ENCODE measurements at places on chromosomes 4 and X.

- no peak for DNase-seq
Measured at GRCh38 chrX:6223516-6223915, 5.2 kb downstream of the NLGN4X start.

DNA sequence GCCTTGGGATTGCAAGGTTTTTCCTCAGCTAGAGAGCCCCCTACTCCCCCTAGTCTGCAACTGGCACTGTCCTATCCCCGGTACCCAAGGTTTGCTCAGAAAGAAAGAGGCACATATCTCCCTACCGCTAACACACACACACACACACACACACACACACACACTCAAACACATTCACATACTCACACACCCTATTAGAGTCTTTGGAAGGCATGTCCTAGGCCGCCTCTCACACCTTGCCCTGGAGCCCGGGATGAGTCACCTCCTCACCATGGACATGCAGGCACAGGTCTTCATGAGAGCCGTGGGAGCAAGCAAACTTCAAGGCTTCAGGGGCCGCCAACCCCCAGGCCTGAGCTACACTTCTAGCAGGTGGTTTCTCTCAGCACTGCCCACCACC is 49.2 kb downstream of the PJA1 start:
- DNase-seq = no peak

DNA sequence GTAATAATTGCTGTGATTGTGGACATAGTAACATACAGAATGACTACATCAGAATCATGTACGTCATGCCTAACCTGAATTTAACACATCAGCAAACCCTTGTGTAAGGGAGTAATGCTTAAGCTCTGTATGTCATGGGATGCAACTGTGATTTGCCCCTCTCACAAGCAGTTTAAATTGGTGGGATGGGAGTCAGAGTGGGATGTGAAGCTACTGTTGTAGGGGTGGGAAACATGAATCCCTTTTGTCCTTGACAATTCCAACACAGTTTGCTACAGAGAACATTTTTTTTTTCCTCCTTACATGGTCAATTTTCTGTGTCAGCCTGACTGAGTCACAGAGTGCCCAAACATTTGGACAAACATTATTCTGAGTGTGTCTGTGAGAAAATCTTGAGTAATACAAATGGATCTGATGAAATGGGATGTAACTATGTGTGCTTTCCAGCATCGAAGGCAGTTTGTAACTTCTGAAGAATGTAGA is 392.8 kb downstream of the GPM6A start:
- DNase-seq = no peak

- DNase-seq = no peak
Measured at GRCh38 chrX:31603411-31604120, 531.7 kb upstream of the FTHL17 start.

DNA sequence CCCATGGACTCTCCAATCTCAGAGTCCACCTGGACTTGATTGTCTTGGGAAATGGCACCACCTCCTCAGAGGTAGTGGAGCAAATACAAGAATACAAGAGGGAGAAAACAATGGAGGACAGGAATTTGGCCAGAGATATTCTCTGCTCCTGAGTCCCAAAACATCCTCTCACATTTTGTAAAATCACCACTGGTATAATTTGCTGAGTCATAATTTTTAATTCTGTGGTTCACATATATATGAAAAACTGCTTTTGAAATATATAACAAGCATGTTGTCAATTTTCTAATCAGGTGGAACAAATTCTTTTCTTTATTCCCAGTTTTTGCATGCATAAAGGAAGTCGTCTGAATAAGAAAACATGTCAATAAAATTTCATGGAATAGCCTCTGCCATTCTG is 356.1 kb downstream of the AFF2 start:
- DNase-seq = no peak

GRCh38 chr4:114791976-114792375 is 193.4 kb downstream of the UGT8 start:
- no peak for DNase-seq

GRCh38 chr4:1250921-1251772 is 2.2 kb upstream of the CTBP1 start:
- DNase-seq = no peak

DNA sequence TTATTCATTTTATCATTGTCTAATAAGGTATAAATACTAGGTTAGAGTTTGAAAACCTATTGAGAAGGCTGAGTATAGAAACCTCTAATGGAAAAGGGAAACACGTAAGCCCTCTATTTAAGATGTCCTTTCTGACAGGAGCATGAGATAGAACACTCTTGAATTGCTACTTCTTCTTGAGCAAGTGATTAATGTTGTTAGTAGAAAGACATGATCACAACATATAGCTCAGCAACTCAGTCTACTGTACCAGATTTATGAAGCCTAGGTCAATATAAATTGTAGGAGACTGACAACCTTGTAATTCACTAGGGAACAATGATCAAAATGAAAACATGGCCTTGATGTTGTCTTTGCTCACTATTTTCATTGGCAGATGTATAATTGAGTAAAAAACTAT is 189.7 kb downstream of the ANTXR2 start:
- DNase-seq = no peak

DNA sequence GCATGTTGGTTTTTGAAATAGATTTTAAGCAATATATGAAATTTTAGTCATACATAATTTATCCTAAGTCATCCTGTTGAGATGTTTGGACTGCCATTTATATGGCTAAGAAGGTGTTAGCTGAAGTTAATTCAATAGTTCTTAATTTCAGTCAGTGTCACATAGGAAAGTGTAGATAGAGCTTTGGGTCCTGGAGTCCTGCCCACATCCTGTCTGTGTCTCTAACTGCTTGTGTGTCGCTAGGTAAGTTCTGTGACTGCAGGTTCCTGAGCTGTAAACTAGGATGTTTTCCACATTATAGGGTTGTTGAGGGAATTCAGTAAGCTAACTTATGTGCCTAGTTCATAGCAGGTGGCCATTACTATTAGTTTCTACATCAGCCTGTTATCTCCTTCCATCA is 20.7 kb downstream of the OFD1 start:
- DNase-seq = no peak

GRCh38 chrX:150766351-150767044 is 73.3 kb downstream of the MTMR1 start:
- no peak for DNase-seq

GRCh38 chrX:11757719-11758399 is at the start of gene MSL3:
Gene MSL3, plus strand, starts transcription at chrX:11758237. Its CDS starts 27 bp downstream, at chrX:11758264.
- DNase-seq = no peak

DNA sequence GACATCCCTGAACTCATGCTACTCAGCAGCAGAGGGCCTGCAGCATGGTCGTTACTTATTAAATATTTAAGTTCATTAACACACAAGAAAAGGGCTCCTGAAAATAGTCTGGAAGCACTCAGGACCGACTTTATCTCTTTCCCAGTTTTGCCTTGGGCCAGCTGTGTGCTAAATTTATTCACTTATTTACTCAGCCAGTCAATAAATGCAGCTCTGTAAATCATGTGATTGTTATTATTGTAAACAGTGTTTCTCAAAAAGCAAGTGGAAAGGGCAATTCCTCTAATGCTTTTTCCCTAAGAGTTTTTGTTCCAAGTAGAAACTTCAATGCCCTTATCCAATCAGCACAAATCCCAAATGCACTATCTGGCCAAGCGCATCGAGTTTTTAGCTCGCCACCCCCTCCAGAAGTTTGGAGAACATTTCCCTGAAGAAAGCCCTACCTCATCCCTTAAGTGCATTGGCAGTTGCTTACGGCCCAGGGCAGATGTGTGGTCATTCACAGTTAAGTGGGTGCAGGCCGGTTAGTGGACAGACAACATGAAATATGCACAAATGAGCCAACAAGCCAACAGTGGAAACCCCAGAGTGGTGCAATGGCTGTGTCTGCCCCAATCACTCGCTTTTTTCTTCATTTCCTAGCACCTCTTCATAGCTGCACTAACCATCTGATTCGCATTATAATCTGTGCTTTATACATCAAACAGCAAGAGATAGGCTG is 125.8 kb downstream of the SMIM20 start:
- DNase-seq = no peak

- DNase-seq = no peak
Measured at GRCh38 chrX:154812341-154813101, 7.2 kb upstream of the MPP1 start.

- no peak for DNase-seq
Measured at GRCh38 chr4:139826426-139826825, 160.8 kb downstream of the MGST2 start.

DNA sequence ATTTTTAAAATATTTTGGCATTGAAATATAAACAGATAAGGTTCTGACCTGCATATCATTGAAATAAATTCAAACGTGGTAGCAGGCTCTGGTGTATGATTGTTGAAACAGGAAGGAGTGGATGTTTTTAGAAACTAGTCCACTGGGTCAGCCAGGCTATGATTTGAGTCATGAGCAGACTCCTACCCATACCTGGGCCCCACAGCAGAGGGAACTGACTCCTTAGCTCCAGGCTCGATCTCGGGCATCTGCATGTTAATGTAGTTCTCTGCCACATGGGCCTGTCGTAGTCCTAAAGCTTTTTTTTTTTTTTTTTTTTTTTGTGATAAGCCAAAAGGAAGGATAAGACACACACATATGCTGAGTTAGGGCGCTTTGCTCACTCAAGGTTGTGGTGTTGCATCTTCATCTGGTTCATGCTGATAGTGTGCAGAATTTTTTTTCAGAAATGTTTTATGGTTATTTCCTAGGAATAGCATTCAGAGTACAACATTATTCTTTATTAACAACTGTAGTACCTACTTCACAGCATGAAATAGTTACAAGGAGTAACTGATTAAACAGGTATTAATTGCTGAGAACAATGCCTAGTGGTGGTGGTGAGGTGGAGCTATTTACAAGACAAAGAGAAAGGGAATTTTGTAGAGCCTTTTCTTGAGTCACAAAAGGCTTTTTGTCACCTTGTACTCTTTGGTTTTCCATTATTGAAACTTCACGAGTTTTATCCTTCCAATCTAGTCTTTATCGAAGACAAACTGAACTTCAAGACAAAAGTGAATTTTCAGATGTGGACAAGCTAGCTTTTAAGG is 27.3 kb downstream of the OFD1 start:
- no peak for DNase-seq

GRCh38 chr4:122896270-122896669 is 26.1 kb downstream of the NUDT6 start:
- DNase-seq = no peak

GRCh38 chr4:127145006-127145540 is 487.7 kb upstream of the INTU start:
- no peak for DNase-seq

GRCh38 chrX:93985344-93986307 is 311.6 kb downstream of the FAM133A start:
- no peak for DNase-seq
